ENCODE measurements at places on chromosomes 2 and 18. TPM values are rescaled to one million over a fixed set of nuclear protein-coding genes. Genes with fewer than 3 reads are reported as not detected.

SP110 gene
- total RNA-seq: 12.3 TPM

POMC gene
- 4.0 TPM for total RNA-seq

PAX3 gene
- not detected for total RNA-seq

FAM161A gene
- 3.4 TPM for total RNA-seq

RNU2-63P gene
- not detected for total RNA-seq
